Ovary (tissue), 10 donors: ENCODE measurements at places on chromosomes 5 and 9. TPM values are rescaled to one million over a fixed set of nuclear protein-coding genes. Genes with fewer than 3 reads are reported as not detected.

DNA sequence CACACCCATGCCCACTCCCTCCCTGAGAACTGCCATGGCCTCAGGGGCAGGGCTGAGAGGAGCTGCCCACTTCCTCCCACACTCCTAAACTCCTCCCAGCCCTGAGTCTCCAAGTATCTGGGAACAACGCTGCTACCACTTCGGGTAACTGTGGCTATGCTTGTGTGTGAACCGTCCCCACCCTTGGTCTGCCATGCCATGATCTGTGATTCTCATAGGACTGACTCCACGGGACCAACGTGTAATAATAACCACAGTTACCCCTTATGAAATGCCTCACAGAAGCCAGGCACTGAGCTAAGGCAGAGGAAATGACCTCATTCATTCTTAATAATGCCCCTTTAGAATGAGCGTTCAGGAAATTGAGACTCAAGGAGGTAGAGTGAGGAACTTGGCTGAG is 103.9 kb upstream of the SMIM23 start:
- no peak for DNase-seq

DNA sequence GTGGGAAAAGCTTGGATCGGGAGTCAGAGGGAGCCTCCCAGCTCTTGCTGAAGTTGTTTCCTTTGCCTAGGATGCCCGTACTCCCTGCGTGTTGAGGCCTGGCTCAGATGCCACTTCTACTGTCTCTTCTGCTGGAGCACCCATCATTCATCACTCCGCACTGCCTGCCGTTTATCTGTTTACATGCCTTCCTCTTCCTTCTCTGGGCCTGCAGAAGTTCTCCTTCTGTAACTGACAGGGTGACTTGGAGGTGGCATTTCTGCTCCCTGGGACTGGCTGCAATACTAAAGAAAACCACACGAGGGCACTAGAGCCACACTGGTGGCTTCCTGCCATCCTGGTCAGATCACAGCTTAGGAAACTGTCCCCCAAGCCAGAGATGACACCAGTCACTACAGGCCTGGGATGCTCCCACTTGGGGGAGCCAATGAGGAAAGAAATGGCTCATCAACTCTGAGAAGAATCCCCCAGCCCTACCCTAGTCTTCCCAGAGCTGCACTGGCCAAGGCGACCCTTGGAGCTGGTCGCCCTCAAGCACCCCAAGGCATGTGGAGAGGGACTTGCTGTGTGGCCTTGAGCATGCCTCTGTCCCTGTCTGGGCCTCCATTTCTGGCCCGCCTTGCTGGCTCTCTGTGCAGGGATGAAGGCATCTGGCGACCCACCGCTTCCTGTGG is 9.7 kb upstream of the SLC25A51 start:
- DNase-seq: peak; percentile 79

Gene PTGDS
- total RNA-seq: 23.1 TPM

GRCh38 chr5:143409926-143410325 is 6.4 kb upstream of the NR3C1 start:
- no peak for DNase-seq

Gene HRH2
- 0.83 TPM for total RNA-seq

GRCh38 chr9:73050887-73051550 is 98.2 kb upstream of the ALDH1A1 start:
- no peak for DNase-seq

DNA sequence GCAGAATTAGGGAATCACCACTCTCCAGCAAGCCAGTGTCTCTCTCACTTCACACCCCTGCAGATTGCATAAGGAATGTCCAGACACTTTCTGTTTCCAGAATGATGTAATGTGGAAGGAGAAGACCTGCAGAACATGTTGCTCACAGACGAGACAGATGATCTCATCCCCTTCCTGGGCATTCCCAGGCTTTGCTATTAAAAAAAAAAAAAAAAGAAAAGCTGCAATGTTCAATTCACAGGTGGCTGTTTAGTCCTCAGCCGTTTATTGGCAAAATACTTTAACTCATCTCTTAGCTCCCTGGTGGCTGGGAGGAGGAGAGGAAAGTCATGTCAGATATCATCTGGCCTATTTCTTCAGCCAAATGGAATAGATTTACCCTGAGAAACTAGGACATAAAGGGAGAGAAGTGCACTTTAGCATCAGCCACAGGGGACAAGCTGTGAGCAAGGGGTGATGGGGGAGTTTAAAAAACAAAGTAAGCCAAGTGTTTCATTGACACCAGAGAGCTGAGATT is 95.9 kb upstream of the TNC start:
- DNase-seq: no peak

DNA sequence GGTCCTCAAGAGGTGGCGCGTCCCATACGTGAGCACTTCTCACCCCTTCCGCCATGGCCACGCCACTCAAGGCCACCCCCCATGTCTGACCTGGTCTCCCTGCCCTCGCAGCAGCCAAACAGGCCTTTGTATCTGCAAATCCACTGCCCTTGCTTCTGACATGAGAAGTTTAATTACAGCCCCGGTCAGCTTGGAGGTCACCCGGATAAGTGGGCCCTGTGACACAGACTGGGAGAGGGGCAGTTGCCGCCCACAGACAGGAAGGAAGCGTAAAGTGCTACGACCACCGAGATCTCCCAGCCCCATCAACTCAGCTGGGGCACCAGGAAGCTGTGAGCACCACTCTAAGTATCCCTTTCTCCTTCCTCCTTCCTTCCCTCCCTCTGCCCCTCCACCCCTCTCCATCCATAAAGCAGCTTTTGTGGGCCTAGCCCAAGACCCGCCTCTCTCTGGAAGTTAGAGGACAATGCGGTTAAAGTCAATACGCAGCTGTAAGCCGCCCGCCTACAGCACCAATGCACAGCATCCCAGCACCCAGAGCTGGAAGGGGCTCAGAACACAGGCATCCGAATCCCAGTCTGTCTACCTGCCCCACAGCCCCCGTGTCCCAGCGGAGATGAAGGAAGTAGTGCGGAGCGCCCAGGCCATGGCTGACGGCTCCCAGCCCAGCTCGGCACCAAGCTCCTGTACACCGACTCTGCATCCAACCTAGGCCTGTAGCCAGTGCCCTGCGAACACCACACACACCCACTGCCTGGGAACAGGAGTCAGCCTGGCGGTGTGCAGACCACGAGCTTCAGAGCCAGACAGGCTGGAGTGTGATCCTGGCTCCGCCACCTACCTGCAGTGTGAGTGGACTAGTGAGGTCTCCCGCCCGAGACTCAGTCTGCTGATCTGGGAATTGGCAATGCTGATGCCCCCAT is 44.8 kb upstream of the RNF130 start:
- DNase-seq: no peak

GRCh38 chr9:81737871-81738507 is 48.6 kb upstream of the TLE1 start:
- DNase-seq: no peak

Gene DOCK2
- 4.2 TPM for total RNA-seq

GRCh38 chr9:38127271-38127839 is 58.3 kb upstream of the SHB start:
- no peak for DNase-seq

DNA sequence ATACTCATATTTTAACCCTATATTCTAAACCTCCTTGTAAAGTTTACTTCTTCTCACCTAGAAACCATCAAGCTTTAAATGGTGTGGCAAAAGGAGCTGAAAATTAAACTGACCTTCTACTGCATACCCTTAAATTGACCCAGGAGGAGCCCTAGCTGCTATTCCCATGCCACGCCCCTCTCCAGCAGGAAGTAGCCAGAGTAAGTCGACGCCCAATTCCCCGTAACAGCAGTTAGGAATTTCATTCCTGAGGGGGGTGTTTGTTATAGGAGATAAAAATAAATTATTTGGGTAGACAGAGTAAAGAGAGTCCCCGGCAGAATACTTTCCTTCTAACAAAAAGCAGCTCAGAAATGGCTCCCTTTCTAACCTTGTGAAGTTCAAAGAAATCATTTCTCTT is 111.8 kb upstream of the FAM174A start:
- no peak for DNase-seq

- DNase-seq: no peak
These were observed 82.7 kb downstream of the SHC3 start for GRCh38 chr9:89095761-89096528.

DNA sequence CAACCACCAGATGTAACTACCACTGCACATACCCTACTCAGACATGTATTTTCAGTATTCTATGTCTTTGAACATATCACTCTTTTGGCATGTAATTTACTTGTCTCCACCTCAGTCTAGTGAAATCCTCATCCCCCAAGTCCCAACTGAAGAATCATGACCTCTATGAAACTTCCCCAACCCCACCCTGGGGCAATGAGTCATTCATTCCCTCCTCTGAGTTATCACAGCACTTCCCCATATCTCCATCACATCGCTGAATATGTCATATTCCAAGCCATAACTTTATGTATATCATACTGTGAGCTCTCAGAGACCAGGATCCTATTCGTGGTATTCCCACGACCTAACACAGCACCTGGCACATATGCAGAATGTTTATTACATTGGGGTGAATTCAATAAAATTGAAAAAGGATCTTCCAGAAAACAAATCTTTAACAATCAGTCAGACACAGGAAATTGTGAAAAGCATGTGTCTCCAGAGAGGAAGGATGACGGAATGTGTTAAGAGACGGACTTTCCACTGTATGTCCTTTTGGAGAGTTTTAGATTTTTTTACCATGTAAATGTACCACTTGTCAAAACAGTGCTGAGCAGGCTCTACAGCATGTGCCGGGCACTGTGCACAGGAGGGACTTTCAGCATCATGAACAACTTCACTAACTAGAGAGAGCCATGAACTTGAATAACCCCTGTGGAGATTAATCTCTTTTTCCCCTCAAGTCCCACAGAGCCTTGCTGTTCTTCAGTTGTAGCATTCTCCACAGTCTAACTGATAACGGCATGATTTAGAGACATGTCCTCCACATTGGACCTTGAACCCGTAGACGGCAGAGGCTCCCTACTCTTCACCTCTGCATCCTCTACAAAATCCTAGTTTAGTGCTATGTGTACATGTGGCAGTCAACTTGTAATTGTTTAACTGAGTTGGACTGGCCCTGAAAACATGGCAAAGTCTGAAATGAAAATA is 213.5 kb downstream of the GLIS3 start:
- DNase-seq: no peak

Gene C9orf153
- 0.12 TPM for total RNA-seq
